ENCODE measurements at places on chromosomes 11 and 22. TPM values are rescaled to one million over a fixed set of nuclear protein-coding genes. Genes with fewer than 3 reads are reported as not detected.
A peak's percentile ranks its signal among the peaks of the same experiment; 100 is the strongest.

DNA sequence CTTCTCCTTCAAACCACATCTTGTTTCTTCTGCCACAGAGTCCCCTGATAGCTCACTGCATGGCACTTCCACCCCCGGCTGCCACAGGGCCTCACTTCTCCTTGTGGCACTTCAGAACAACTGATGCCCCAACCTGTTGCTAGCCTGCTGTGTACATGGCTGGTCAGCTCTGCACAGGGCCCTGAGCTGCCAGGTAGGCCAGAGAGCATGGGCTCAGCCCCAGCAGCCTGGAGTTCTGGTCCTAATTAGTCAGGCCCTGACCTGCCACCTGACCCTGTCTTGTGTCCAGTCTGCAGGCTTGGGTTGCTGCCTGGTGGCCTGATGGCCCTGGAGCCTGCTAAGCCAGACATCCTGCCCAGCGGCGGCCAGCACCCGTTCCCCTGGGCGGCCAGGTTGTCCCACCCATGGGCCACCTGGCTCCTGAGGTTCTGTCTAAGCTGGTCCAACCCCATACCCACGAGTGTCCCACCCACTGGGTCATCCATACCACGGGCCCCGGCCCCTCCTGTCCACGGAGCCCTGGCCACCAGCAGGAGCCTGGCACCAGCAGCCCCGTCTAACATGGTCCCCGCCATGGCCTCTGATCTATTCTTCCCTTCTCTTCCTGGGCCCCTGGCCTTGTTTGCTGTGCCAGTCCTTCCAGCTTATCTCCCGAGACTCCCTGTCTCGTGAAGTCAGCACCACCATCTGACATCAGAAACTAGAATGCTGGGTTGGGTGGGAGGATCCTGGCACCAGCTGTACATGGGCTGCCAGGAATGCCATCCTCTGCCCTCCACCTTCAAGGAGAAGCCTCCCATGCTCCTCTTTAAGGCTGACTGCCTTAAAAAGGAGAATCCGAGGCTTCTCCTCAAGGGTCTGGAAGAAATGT lies 3.1 kb upstream of the CERK start:
- no peak for DNase-seq

The ENTHD1 gene
- not detected for total RNA-seq

DNA sequence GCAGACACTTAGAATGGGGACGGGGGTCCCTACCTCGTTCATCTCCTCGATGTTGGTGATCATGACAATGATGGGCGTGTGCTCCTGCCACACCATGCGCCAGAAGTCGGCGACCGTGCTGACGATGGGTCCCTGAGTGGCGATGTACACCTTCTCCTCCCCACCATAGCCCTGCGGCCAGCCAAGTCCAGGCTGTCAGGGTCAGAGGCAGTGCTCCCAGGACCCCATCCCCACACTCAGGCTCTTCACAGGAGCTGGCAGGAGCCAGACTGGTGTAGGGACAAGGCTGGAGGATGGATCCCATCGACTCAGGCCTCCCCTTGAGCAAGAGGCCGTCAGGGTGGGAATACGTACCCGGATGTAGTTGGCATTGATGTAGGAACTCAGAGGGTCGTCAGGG lies 7.2 kb upstream of the IGSF22 start:
- DNase-seq: no peak

The TBX10 gene
- not detected for total RNA-seq

DNA sequence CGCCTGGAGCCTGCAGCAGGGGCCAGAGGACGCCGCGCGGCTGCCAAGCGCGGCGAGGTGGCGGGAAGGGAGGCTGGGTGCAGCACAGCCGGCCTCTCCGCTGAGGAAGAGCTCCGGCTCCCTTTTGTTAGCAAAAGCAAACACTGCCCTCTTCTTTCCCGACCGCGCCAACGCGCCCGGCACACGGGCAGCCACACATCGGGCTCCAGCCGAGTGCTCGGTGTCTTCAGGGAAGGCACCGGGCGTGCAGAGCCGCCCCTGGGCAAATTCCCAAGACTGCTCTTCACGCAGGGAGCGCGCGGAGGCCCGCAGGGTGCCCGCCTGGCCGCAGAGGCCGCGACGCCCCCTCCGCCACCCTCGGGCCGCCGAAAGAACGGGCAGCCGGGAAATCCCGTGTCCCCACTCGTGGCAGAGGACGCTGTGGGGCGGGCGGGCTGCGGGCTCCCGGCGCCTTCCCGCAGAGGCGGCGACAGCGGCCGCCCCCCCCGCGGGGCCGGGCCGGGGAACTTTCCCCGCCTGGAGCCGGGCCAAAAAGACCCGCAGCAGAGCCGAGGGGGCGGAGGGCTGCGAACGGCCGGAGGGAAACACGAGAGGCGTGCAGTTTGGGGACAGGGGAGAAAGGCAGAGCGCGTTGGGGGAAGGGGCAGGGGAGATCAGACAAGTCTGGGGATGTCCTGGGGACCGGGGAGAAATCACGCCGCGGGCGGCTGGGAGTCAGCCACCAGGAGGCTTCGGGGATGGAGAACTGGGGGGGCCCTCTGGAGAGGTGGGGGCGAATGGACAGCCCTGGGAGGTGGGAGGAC lies 931 bp downstream of the CADM1 start:
- peak; percentile 71 for DNase-seq

DNA sequence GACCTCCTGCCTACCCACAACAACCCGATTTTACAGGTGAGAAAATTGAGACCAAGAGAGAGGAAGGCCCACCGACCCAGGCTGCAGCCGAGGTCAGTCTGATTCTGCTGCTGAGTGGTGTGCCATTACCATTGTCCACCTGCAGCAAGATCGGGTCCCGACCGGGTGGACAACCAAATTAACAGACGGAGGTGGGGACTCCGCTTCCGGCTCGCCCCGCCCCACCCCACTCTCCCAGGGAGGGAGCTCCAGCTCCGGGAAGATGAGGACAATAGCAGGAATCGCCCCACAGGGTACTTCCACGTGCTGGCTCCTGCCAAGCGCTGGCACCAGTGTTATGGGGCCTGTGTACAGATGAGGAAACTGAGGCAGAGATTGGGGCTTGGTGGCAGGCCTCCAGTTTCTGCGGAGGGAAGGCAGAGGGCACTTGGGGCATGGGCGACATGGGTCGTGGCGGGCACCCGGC lies 425 bp upstream of the KDELR3 start:
- no peak for DNase-seq

The OR5D16 gene
- total RNA-seq: not detected

The SYCE3 gene
- not detected for total RNA-seq

The RHOD gene
- 5.3 TPM for total RNA-seq

DNA sequence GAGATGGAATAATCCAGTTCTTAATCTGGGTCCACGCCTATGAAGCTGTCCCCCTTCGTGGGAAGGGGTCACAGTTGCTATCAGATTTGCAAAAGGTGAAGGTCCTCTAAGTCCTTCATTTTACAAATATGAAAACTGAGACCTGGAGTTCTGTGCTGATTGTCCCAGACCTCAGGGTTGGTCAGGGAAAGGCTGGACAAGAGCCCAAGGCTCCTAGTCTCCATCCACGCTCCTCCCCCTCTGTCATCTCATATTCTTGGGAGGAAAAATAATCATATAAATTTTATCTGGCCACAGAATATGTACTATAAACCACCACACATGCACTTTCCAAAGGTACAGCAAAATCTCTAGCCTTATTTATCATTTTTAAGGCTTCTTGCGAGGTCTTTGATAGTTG lies 5.5 kb downstream of the PACSIN2 start:
- DNase-seq: no peak

DNA sequence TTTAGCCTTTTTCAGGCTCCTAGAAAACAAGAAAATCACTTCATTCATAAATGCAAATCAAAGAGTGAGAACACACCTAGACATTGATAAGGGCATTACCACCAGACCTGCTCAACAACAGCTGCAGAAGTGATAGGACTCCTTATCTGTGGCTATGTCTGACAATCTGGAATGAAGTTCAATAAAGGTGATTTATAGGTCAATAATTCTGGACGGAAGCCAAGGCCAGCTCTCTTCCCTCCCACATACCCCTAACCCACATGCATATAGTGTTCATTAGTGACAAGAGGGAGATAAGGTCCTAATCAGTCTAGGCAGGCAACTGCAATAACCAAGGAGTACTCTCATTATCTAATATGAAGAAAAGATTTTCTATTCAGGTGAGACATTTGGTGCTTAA lies 111.3 kb downstream of the ETS1 start:
- no peak for DNase-seq

DNA sequence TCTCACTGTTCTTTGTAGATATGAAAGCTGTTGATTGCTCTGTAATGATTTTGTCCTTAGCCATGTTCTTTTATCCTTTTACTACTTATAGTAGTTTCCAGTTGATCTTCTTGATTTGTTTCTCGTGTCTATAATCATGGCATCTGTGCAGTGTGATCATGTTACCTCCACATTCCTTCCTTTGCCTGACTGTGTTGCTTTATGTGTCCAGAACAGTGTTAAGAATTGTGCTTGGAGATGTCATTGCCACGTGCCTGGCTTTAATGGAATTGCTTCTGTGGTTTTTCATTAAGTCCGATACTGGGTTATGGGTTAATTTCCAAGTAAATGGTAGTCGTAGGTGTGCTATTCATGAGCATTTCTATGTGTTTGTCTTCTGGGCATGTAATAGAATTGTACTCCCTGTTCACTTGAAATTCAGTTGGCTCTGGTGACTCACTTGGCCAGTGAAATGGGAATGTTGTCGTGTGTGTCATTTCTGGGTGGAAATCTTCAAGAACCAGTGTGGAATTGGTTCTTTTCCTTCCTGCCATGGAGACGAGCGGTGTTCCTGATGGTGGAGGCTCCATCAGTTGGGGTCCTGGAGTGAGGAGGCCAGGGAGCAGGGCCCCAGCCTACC lies 6.8 kb downstream of the GTSE1 start:
- DNase-seq: peak; percentile 65

DNA sequence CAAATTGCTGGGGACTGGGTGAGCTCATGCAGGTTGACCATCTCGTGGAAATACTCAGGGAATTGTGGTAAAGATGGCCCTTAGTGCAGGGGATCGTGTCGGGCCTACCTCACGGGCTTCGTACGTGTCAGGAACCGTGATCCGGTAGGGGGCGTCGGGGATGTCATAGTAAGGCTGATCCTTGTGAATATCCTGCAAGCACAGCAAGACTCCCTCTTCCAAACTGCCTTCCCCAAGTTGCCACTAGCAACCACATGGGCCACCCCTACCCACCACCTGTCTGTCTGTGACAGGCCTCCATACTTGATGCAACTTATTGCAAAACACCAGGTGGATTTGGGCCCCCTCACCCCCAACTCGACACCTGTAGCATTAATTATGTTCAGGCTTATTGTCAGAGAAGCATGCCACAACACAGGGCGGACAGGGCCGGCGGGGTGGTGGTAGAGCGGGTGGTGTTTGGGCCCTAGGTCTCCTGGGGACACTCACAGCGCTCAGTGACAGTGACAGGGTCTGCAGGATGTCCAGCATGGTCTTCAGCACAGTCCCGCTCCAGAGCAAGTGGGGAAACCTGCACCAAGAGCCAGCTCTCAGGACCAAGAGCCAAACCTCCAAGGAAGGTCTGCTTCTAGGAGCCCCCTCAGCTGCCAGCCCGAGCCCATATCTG lies 22.6 kb upstream of the SERPIND1 start:
- DNase-seq: no peak

The C11orf42 gene
- not detected for total RNA-seq

GRCh38 chr11:79691445-79691844 lies 250.6 kb upstream of the TENM4 start:
- no peak for DNase-seq

- peak; percentile 26 for DNase-seq
Observed at GRCh38 chr22:38455530-38456271, 702 bp upstream of the KCNJ4 start.

DNA sequence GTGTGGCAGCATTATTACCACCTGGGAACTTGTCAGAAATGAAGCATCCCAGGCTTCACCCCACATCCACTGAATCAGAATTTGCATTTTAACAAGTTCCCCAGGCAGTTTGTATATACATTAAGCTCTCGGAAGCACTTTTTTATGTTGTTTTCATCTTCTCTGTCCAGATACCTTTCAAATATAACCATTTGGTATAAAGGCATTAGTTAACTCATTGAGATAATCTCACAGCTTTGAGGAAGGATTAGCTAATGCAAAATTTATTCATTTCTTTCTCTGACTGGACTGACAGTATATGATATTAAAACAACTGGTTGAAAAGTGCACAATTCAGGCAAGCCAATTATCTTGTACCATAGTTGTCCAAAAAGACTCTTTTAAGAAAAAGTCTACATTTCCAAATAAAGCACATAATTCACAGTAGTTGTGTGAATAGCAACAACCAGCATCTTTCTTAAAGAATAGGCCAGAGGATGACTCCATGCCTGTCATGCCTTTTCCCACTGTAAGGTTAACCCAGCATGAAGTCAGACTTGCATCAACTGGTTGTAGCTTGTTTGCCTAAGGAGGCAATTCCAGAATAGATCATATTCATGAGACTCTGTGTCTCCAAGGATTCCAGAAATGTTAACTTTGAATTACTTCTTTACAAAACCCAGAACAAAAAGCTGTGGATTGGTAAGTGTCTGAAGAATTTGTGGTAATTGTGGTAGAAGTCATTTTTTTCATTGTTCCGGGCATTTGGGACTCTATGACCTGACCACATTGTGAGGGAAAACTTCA lies 254.3 kb upstream of the SESN3 start:
- no peak for DNase-seq

The ZC3H12C gene
- total RNA-seq: 15.8 TPM

- no peak for DNase-seq
Observed at GRCh38 chr11:107848345-107848744, 10.2 kb downstream of the SLC35F2 start.

GRCh38 chr11:9625162-9625561 lies 38.7 kb upstream of the SWAP70 start:
- DNase-seq: no peak

DNA sequence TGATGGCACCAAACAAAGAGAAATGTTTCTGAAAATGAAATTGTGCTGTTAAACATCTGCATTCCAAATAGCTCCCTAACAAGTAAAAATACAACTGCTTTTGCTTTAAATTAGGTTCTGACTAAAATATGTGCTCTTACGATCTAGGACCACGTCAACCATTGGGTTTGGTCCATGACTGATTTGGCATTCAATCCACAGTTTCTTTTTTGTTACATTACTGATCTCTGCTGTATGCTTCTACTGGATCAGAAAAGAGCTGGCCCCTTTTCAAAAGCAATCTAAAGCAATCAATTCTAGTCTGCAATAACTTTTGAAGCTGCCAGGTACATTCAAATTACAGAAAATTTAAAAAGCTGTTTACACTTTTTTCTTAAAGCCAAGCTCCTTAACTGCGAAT lies 1047.1 kb upstream of the CCDC90B start:
- no peak for DNase-seq

GRCh38 chr11:92696076-92696475 lies 273.4 kb upstream of the MTNR1B start:
- no peak for DNase-seq

DNA sequence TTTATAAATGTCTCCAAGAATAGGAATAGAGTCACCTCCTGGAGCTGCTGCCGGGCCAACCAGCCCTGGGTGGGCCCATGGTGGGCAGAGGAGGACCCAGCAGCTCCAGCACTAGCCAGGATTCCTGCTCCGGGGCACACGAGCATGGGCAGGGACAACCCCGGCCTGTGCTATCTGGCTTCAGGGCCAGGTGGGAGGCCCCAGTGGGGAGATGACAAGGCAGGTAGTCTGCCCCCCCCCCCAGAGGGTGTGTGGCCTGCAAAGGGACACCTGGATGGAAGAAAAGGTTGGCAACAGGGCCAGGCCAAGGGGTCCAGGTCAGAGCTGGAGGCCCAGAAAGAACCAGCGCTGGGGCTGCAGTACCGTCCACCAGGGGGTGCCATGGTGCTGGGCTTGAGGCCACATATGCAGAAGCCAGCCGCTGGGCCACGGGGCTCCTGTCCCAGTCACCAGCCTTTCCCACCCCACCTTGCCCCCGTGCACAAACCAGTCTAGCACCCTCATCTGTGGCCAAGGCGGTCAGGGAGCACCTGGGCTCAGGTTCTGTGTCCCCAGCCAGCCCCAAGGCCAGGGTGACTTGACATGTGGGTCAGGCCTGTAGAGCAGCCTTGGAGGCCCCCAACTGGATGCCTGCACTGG lies 3.4 kb downstream of the TSPAN32 start:
- DNase-seq: peak; percentile 58

Measured in IMR-90 (cell line).